Esophagus (tissue), 2 donors: ENCODE measurements at places on chromosomes 16 and 17. TPM values are rescaled to one million over a fixed set of nuclear protein-coding genes. Genes with fewer than 3 reads are reported as not detected.

Gene EPOP
- polyA plus RNA-seq = 1.9 TPM

Gene NKD1
- polyA plus RNA-seq = 1.1 TPM

Gene NTN3
- not detected for polyA plus RNA-seq

Gene CYB5D1
- 4.7 TPM for polyA plus RNA-seq

Gene PPP1R27
- polyA plus RNA-seq = 0.98 TPM

Gene EVI2B
- polyA plus RNA-seq = 1.8 TPM

Gene KRTAP2-3
- polyA plus RNA-seq = 0.10 TPM

Gene STUB1
- polyA plus RNA-seq = 58.3 TPM

Gene PRRT2
- polyA plus RNA-seq = 1.1 TPM

Gene TEX14
- polyA plus RNA-seq = 0.05 TPM

Gene CSF3
- 0.29 TPM for polyA plus RNA-seq

Gene TM4SF5
- not detected for polyA plus RNA-seq

Gene RNF151
- polyA plus RNA-seq = 0.20 TPM

Gene SP6
- polyA plus RNA-seq = 3.8 TPM

Gene GRAPL
- 1.5 TPM for polyA plus RNA-seq

Gene SLC52A1
- 0.92 TPM for polyA plus RNA-seq

Gene KRTAP4-11
- not detected for polyA plus RNA-seq

Gene RAMP2
- 13.5 TPM for polyA plus RNA-seq

Gene WFIKKN1
- 0.11 TPM for polyA plus RNA-seq

Gene HBA2
- 1.4 TPM for polyA plus RNA-seq
